Activated CD8-positive, alpha-beta memory T cell treated with anti-CD3 and anti-CD28 coated beads, Interleukin-2, amount 50 U/mL, for 48 hours (primary cell): ENCODE measurements at places on chromosomes 2 and 18.

DNA sequence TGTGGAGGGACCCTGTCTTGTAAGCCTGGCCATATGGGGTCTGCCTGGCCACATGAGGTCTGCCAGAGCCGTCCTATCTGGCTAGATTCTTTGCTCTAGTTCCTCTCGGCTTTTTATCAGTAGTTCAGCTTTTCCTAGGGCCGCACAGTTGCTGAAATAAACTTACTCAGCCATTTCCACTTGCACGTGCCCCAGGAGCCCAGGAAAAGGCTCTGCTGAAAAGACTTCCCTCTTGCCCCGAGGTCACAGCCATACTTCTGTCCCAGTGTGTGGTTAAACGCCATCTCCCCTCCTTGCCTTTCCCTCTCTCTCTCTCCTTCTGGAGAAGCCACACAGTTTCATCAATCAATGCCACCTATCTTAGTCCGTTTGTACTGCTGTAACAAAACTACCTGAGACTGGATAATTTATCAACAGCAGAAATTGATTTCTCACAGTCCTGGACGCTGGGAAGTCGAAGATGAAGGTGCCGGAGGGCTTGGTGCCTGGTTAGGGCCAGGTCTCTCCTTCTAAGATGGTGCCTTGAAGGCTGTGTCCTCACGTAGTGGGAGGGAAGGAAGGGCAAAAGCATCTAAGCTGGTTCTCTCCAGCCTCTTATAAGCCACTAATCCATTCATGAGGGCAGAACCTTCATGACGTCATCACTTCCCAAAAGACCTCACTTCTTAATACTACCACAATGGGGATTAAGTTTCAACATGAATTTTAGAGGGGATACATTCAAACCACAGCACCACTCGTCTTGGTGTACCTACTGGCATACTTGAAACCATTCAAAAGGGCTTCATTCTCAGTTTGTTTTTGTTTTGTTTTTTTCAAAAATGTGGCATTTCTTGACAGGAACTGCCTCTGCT, 11.2 kb upstream of the GALM start:
- no peak for DNase-seq

- no peak for DNase-seq
Observed at GRCh38 chr2:29349316-29350030, 234.3 kb downstream of the CLIP4 start.

DNA sequence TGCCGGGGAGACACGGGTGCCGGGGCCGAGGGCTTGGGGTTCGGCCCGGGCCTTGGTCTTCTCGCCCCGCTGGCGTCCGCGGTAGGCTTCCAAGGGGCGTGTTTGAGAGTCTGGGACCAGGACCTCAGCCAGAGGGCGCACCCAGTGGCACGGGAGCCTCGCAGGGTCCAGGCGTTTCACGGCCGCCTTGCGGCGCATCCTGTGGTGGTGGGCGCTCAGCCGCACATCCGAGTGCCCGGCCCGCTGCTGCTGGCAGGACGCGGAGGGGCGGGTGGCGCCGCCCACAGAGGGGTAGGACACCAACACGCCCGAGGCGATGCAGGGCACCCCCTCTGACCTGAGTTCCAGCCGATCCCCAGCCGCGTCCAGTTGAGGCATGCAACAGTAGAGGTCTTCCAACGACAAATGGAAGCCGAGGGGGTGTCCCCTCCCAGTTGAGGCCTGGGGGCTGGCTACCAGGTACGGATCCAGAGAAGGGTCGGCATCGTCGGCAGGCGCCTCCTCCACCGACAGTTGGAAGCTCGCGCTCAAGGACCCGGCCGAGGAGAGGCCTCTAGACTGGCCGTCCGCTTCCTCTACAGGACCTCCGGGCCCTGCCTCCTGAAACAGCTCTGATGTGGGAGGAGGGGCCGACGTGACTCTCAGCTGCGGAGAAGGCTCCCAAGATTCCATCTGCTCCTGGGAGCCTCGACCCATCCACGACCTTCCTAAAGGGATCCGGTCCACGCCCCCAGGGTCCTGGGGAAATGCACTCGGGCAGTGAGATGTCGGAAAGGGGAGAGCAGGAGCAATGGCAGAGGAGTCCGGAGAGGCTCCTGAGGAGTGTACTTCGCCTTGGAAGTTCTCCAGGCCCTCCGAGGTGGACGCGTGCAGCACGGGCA, 6.3 kb downstream of the C2orf81 start:
- DNase-seq: no peak

- DNase-seq: no peak
Observed at GRCh38 chr18:78180741-78181140, 798.9 kb upstream of the SALL3 start.

- DNase-seq: no peak
Observed at GRCh38 chr2:118562144-118562543, 285.3 kb downstream of the EN1 start.
